Liver (tissue), 10 donors: ENCODE measurements at places on chromosomes 2 and 18.

DNA sequence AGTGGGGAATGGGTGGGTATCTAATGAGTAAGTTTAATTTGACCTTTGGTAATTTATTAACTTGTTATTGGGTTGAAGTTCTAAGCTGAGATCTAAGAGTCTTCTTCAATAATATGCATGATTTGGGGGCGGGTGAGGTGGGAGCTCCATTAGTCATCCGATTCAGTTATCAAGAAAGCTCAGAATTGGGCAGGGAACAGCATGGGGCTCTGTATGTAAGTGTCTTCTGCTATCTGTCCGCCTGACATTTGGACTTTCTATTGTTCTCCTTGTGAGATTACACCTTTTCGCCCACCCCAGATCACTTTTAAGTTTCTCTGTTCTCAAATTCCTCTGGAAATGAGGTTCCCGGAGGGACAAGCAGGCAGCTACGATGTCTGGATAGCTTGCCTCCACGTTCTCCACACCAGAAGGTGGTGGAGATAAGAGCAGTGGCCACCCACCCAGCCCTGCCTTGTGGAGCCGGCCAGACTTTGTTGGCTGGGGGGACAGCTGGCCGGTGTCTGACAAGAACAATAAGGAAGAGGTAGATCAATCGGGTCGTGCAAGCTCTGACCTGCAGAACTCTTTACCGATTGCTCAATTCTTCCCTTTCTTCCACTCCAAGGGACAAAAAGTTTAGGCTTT is 75.5 kb upstream of the GATA6 start:
- DNase-seq, result no peak

- no peak for DNase-seq
Observed at GRCh38 chr2:155872396-155872795, 460.1 kb downstream of the NR4A2 start.

DNA sequence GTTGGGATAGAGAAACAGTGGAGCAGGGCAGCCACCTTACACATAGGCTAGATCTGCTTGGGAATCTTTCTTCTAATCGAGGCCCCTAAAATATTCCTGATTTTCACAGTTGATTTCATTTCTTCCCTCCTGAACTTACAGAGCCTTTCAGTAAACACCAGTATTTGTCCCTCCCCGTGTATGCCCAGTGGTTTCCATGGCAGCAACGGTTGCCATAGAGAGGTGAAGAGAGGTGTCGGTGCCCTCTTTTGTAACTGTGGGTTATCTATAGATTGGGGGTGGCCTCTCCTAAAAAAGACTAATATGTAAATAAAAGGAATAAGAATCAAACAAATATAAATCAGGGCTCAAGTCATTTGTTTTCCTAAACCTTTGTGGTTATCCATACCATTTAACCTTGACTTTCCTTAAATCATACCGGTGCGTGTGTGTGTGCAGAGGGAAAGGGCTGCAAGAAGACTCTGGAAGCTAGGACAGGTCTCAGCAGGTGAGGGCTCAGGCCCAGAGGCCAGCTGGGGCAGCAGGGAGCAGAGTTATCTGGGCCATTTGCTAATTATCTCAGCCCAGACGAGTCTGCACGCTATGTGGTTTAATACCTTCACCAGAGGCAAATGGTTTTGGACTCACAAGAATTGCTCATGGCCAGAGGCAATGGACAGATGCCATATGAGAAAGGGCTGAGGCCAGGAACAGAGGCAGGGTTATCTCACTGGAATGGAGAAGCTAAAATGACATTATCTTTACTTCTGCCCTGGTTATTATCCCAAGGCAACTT is 35.5 kb downstream of the LIPG start:
- DNase-seq, result no peak

GRCh38 chr2:208879666-208880065 is 473.1 kb downstream of the PTH2R start:
- DNase-seq, result no peak

DNA sequence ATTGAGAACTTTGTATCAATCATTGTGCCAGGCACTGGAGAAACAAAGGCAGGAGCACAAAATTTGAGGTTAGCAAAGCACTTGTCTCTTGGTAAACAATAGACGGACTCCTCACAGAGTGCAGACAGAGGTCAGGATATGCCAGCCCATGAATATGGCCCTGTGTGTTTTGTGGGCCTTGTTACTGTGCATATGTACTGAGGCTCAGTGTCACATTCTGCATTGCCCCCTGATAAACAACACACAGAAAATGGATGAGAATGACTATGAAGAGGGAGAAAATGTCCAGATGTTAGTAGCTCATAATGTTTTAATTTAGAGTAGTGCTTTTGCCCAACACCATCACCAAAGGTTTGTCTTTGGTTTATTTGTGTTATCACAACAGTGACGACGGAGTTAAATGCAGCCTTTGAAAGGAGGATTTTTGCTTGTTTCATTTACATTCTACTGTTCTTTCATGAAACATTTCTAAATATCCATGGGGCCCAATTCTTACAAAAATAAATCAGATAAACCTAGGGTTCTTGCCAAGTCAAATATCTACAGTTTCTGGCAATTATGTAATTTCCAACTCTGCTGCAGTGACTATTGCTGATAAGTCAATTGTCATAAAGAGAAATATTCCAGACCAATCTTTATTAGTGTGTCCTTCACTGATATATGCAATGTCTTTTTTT is 14.6 kb upstream of the NT5C1B start:
- DNase-seq, result no peak

DNA sequence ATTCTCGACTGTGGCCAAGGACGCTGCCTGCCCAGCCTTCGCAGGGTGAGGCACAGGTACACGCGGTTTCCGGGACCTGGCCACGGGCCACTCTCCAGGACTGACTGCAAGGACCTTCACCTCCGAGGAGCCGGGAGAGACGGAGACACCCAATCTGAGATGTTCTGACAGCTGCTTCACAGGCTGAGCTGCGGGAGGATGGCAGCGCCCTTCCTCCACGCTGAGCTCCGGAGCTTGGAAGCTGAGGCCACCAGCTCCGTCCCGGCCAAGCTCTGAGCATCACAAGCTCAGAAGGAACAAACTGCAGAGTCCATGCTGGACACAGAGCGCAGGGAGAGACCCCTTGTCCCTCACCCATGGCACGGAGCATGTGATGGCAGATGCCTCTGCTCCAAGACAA is 71.1 kb upstream of the CTDP1 start:
- no peak for DNase-seq

DNA sequence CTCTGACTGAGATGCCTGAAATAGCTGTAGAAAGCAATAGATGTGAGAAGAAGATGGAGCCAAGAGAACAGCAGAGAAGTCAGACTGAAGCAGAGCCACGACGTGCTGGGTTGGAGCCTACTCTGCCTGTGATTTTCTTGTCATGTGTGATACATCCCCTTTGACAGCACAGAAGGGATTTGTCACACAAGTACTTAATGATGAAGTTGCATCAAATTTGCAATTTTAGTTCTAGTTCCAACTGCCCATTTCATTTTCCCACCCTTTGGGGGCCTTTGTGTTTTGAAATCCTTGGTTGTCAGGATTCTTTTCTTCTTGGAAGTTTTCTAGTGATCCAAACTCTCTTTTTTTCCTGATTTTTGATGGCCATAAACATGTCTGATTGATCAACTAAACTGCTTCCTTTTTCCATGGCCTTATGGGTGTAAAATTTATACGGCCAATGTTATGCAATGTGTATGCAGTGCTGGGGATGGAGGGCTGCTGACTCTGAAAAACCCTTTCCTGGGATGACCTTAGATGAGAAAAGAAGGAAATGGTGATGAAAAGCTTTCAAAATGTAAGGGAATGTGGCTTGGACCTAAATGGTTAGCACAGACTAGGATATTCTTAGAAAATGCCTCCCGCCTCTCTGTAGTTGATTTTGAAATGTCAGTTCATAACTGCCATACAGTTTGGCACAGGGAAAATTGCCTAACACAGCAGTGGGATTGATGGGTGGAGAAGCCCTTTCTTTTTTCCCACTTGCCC is 9.6 kb upstream of the B3GNT2 start:
- no peak for DNase-seq

GRCh38 chr18:36179562-36180355 is 7.5 kb upstream of the MOCOS start:
- no peak for DNase-seq

DNA sequence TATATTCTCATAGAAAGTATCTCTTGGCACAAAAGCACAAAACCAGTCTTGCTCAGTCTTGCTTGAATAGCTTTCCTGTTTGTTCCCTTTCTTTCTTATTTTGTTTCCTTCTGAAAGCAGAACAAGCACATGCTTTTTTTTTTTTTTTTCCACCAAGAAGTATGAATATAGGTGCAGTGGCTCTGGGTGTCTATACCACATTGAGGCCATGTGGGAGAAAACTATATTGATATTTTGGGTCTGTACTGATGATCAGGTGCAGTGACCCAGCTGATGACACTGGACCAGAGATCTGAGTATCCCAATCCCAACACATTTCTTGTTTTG is 28.7 kb downstream of the GEMIN6 start:
- no peak for DNase-seq

GRCh38 chr2:66580166-66581049 is 145.5 kb downstream of the MEIS1 start:
- DNase-seq, result no peak

- DNase-seq, result no peak
Observed at GRCh38 chr2:77421971-77422370, 100.2 kb downstream of the LRRTM4 start.

DNA sequence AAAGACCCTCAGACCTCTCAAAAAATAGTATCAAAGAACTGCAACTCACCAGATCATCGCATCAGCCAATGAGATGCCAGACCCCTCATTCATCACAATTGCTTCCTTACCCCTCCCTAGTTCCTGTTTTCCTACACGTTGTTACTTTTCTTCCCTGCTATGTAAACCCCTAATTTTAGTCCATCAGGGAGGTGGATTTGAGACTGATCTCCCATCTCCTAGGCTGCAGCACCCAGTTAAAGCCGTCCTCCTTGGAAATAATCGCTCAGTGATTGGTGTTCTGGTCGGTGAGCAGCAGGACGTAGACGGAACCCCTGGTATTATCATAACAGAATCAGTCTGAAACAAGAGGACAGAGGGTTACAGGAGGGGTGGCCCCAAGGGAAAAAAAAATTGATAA is 44.0 kb upstream of the MAP4K4 start:
- no peak for DNase-seq

- DNase-seq, result no peak
Observed at GRCh38 chr18:45801416-45802004, 24.0 kb upstream of the SIGLEC15 start.

DNA sequence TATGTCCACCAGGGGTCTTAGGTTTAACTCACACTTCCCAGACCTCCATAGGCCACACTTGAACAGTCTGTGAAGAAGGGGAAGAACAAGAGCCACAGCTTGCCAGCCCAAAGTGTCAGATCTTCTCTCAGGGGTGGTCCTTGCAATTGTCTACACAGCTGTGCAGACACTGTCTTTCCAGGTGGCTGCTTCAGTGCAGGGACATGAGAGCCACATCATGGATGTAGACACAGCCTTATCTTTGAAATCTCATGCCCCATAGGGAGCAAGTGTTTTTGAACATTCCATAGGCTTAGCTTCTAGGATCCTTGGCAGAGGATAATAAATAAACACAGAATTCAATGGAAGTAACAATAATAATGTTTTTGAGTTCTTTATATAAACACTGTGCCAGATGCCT is 6.7 kb downstream of the ZNF407 start:
- DNase-seq, result no peak

DNA sequence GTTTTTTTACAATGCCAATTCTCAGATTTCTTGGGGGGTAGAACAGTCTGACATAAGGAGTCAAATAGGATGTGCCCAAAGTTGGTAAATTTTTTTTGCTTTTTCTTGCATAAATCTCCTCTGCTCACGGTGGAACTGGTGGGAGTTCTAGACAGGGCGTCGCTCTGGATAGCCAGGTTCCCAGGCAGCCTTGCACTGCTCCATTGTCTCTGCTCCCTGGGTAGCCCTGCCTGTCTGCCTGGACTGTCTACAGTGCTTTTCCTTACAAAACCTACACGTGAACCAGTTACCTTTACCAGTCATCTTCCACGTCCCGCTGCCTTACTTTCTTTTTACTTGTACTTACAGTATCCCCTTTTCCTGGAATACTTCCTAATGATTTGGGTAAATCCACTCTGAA is 117.1 kb downstream of the ZNF407 start:
- DNase-seq, result no peak

GRCh38 chr2:101741775-101742520 is 44.4 kb downstream of the MAP4K4 start:
- no peak for DNase-seq

DNA sequence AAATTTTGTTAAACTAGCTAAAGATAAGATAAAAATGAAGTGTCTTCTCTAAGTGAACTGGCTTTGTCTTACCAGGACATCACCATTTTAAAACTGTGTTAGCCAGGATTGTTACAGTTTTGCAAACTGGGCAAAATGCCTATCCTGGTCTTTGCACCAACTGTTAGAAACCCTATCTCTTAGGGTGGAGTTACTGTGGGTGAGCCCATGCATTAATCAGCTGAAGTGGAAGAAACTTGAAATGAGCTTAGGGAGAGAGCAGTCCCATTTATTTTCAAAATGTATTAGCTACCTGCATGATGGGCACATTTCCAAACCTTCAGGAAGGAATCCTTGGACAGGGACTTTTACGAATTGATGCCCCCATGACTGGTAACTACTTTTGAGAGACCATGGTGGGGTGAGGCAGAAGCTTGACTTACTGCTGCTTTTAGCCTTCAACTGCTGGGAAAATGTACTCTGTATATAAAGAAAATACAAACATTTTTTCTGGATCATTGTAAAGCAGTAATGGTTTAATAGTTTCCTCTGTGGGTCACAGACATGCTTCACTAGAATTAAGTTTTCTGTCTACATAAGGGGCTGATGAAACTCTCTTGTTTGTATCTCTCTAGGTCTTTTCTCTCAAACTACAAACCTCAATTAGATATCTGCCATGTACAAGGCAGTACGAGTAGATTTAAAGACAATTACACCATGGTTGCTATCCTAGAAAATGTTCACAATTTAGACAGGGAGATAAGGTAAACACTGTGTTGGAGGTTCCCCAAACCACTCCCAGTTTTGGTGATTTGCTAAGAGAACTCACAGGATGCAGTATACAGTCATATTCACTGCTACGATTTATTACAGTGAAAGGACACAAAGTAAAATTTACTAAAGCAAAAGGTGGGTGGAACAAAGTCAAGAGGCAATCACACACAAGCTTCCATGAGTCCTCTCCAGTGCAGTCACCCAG is 321.4 kb upstream of the MMADHC start:
- no peak for DNase-seq

DNA sequence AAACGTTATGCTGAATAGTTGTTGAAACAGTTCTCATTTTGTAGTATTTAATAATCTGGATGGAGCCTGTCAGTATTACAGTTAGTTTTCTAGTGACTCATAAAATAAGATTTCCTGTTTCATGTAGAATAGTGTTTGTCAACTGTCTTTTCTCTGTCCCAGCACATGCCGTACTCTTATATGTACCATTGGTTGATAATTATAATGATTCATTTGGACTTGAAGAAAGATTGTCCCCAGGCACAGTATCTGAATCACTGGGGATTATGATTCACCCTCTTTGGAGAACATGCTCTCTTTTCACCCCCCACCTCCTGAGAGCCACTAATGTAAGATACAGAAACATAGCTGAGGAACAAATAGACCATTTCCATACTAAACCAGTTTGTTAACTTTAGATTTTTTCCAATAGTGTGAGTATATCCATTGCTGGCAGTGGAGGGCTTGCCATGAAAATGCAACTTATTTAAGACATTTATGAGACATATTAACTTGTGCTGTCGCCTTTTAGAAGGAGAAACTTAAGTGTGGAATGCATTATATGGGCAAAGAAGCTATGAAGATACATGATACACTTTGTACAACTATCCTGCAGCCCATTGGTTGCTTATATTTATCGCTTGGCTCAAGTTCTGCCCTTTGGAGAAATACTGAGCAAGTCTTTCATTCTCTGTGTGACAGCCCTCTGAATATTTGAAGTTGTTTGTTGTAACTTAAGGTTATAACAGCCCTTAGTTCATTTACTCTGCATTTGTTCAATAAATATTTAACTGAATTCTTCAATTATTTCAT is 12.4 kb downstream of the COPS8 start:
- DNase-seq, result no peak
